Stimulated activated CD8-positive, alpha-beta memory T cell treated with anti-CD3 and anti-CD28 coated beads, Interleukin-12 subunit alpha, Interleukin-12 subunit beta, amount 100 ng/mL, for 4 hours (primary cell): ENCODE measurements at places on chromosomes 11 and 22.

DNA sequence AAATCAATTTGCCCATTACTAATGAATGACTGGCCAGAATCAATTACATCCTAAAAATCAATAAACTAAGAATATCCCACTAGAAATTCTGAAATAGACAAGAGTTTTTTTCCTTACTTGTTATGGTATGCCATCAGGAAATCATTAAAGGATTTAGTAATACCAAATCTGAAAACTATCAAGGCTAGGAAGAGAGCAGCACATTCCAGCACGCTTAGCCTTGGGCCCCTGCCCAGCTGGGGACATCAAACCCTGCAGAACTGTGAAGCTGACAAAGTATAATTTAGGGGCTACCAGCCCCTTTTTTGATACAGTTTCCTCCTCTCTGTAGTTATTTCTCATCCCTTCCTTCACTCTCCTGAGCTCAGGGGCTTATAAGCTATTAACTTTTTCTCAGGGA is 247.8 kb upstream of the ZC3H12C start:
- no peak for DNase-seq

DNA sequence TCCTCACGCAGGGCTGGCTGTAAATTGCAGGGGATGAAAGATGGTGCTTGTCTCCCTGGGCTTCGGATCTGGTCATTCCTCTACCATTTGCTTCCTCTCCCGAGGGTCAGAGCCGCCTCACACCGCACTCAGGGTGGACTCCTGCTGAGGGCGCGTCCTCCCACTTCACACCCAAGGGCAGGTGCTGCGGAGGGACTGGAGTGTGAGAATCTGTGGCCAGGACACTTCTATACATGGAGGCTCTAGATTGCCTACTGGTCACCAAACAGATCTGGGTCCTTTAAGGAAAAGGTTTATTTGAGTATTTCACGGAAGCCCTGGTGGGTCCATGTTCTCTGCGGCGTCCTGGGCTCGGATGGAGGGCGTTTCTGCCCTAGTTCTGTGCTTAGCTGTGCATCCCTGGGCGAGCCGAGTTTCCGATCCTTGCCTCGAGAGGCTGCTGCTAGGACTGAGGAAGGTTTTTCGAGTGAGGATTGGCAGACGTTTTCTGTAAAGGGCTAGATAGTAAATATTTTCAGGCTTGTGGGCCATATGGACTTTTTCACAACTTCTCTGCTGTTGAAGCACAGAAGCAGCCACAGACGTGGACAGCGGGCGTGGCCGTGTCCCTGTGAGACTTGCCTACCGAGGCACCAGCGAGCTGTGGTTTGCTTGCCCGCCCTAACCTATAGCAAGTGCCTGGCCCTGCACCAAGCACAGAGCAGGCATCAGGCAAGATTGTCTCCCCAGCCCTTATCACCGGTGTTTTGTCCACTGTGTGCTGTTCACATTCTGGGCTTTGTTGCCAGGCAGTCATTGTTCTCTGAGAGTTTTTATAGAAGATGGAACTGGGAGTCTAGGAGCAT is 279.0 kb downstream of the TBC1D22A start:
- no peak for DNase-seq

DNA sequence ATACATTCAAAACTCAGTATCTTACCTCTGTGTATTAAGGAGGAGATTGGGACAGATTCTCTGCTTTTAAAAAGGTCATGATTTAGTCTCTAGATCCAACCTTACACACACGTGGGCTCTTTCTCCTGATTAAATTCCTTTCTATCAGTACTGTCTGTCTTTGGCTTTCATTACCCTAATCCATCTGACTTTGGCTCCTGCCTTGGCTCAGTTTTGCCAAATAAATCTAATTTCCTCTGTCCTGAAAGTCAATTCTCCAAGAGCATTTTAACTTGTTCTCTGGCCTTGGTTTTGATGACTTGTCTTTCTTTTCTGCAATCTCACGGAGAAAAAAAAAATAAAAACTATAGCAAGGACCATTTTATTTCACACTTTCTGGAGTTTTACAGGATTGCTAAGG is 176.6 kb upstream of the PDGFD start:
- DNase-seq, result no peak

GRCh38 chr11:116467823-116468222 is 305.0 kb downstream of the BUD13 start:
- no peak for DNase-seq

GRCh38 chr11:846496-847098 is 3.9 kb downstream of the TSPAN4 start:
- no peak for DNase-seq

- no peak for DNase-seq
Observed at GRCh38 chr11:37861671-37862070, 1263.6 kb upstream of the RAG2 start.

GRCh38 chr11:70183483-70184176 is 19.5 kb upstream of the FADD start:
- no peak for DNase-seq

GRCh38 chr11:2448661-2449547 is 4.1 kb downstream of the KCNQ1 start:
- no peak for DNase-seq
